ENCODE measurements at places on chromosomes 5 and 9. TPM values are rescaled to one million over a fixed set of nuclear protein-coding genes. Genes with fewer than 3 reads are reported as not detected.
A peak's percentile ranks its signal among the peaks of the same experiment; 100 is the strongest.

TMCO6 gene
- 6.6 TPM for total RNA-seq

ELL2 gene
- total RNA-seq, result 92.5 TPM

GRCh38 chr5:76422227-76422626 lies 19.1 kb downstream of the IQGAP2 start:
- no peak for DNase-seq

DNA sequence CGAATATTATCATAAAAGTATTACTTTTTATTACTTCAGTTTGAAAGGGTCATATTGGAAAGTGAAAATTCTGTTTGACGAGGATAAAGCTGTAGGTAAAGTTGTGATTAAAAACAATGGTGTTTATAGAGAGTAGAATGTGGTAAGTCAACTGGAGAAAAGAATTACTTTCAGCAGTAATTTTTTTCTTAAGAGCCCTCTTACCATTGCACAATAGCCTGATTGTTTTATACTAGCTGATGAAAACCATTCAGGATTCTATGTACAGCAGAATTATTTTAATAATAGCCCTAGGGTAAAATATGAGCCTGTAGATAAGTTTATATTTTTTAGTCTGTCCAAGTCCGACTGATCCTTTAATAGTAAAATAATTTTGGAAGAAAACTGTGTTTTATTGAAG lies 16.6 kb downstream of the CDC42SE2 start:
- DNase-seq, result no peak

BRINP1 gene
- total RNA-seq, result not detected

LURAP1L gene
- total RNA-seq, result 6.1 TPM

RCL1 gene
- total RNA-seq, result 13.8 TPM

DNA sequence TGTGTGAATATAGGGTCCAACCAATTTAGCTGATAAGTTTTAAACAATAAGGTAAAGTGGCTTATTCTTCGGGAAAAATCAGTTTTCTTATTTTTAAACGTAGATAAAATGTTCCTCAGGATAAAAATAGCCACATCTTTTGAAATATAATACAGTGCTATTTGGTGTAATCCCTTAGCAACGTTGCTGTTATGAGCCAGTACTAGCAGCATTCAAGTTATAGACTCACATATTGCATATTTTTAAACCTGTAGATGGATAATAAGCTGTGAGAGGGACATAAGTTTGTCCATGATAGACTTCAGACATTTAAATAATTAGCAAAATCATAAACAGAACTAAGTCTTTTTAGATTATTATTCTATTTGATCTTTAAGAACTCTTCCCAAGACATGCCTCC lies 6.3 kb downstream of the PDE4D start:
- DNase-seq, result no peak

DNA sequence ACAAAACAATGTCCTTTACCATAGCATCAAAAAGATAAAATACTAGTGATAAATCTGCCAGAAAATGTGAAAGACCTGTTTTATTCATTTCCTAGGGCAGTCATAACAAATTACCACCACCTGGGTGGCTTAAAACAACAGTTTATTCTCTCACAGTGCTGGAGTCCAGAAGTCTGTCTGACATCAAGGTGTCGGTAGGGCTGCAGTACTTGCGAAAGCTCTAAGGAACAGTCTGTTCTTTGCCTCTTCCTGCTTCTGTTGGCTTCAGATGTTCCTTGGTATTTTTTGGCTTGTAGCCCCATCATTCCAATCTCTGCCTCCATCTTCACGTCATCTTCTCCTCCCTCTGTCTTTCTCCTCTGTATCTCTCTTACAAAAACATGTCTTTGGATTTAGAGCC lies 51.0 kb downstream of the PTPDC1 start:
- peak; percentile 81 for DNase-seq

SMIM33 gene
- total RNA-seq, result not detected

DNA sequence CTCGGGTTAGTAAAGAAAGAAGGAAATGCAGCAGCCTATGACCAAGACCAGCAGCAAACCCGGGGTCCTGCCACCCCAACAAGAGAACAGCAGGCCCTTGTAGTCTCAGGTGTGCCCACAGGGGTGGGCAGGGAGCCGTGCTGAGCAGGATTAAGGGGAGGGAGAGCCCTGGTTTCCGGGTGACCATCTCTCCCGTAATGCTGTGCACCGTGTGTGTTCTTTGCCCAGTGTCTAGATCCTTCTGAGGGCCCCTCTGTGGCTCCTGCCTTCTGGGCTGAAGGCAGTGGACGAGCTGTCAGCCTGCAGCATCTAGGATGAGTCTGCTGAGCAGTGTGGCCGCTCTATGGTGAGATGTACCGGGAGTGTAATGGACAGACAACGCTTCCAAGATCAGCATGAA lies 12.7 kb upstream of the PLEKHG4B start:
- no peak for DNase-seq

LMX1B gene
- total RNA-seq, result not detected

DNA sequence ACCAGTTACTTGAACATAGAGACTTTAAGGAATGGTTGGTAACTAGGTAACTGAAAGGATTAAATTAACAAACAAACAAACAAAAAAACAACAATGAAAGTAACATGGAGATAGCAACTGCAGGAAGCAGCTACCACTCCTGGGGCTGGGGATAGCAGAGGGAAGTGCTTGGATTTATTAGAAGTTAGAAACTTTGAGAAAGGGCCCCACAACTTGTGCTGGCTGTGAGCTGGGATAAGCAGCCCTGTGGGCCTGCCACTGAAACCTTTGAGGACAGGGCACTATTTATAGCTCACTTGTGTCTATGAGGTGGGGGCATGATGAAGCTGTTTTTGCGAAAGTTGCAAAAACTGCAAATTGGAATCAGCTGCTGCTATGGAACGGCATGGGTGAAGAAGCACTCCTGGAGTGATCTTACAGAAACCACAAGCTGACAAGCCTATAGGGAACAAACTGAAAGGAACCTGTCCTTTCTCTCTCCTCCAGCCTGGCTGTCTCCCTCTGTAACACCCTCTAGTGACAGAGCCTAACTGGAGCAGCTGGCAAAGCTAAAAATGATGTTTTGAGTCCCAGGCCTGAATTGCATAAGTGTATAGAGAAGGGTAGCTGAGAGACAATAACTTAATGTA lies 91.4 kb upstream of the RANBP6 start:
- DNase-seq, result peak; percentile 12

DNA sequence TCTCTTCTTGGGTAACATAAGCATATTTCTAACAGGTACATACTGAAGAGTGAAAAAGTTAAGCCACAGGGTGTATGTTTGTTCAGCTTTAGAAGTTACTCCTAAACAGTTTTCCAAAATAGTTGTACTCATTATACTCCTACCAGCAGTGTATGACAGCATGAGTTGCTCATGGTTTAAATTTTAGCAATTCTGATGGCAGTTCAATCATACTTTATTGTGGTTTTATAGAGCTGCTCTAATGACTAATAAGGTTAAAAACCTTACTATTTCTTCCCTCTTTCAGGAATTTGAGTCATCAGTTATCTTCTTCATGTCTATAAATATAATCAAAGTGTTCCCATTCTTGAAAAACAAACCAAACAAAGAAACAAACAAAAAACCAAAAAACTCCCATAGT lies 81.5 kb downstream of the CAAP1 start:
- DNase-seq, result no peak

DNA sequence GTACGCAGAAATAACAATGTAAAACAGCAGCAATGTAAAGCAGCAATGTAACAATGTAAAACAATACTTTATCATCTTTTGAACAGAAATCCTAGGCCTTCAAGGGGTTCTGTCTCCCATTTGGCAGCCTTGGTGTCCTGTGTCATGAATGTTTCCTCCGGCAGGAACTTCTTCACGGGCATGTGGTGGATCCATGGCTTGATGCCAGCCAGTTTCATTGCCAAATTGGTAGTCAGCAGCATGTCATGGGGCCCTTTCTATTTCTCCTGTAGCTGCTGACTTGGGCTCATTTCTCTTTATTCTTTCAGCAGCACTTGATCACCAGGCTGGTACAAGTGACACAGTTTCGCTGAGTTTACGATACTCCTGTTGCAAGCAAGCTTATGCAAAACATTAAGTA lies 275.3 kb downstream of the HTR1A start:
- DNase-seq, result no peak

All from IMR-90 (cell line).